T1000 (cell line): ENCODE measurements at places on chromosomes 3 and 15.

DNA sequence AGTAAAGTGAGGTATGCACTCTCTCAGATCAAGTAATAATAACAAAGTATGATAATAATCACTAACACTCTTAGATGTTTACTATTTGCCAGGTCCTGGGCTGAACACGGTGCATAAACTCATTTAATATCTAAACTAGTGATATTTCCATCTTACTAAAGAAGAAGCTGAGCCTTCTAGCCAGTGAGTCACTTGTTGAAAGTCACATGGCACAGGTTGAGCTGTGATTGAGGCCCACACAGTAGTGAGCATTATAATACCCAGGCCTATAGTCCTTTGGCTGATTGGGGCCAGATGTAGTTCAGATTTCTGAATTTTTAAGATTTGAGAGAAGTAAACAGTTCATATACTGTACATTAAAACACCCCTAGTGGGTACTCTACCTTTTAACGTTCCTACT, 93.2 kb upstream of the CCDC80 start:
- no peak for DNase-seq

DNA sequence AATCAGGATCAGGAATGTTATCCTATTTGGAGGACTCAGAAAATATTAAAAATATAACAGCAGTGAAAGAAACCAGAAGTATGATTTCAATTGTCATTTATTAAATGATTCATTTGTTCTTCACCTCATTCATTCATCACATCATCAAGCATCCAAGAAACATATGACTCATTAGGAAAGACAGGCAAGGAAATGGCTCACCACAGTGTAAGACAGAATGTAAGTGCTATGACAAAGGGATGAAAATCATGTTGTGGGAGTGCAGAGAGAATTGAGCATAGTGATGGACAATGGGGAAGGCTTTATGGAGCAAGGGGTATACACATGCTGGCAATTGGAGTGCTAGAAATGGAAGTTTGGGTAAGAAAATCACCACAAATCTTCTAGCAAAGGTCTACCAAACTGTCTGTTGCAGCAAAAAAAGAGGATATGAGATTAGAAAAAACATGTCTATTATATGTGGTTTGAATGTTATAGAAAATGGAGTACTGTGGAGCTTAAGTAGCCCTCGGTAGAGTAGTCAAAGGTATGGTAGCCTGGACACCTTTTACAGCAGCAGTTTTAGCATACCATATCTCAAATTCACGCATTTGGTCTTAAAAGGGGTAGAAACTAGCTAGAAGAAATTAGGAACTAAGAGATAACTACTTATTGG, 111.1 kb upstream of the GPR149 start:
- no peak for DNase-seq

DNA sequence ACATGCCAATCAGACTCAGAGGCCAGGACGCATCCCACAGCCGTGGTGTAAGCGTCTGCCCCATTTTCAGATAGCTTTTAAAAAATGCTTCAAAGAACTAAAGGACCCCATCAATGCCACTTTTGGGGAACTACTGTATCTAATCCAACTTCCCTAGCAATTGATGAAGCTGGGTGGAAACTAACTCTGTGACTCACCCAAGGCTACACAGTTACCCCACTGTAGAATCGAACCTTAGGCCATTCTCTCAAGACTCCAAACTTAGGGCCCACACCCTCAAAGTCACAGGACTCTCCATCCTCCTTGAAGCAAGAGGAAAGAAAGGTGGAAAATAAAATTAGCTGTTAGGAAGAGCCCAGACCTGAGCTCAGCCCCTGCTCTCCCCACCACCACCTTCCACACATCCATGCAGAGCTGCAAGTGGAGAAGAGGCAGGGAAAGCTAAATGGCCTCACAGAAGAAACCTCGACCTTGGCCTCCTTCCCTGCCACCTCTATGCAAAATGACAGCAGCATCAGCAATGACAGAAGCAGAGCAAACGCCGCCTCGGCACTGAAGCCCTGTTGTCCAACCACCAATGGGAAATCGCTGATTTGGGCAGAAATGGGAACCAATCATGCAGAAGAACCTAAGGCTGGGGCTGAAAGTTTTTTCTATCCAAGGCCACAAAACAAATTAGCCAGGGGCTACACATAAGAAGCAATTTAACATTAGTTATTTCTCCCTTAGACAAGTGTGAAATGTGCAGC, 22.2 kb downstream of the ANP32A start:
- DNase-seq, result no peak

DNA sequence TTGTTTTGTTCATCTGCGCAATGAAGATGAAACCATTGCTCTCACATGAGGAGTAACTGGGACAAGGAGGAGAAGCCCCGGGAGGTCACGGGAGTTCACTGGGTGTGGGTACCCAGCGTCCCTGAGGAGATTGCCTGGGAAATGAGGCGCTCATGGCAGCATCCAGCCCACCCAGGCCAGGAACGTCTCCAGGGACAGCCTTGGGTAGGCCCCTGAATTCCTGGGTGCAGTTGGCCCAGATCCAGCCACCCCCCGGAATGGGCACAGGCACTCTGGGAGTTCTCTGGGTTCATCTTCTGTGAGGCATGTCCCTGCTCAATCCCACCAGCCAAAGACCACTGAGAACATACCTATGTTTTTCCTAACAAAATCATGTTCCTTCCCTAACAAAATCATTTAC, 18.5 kb downstream of the BFSP2 start:
- DNase-seq, result no peak

DNA sequence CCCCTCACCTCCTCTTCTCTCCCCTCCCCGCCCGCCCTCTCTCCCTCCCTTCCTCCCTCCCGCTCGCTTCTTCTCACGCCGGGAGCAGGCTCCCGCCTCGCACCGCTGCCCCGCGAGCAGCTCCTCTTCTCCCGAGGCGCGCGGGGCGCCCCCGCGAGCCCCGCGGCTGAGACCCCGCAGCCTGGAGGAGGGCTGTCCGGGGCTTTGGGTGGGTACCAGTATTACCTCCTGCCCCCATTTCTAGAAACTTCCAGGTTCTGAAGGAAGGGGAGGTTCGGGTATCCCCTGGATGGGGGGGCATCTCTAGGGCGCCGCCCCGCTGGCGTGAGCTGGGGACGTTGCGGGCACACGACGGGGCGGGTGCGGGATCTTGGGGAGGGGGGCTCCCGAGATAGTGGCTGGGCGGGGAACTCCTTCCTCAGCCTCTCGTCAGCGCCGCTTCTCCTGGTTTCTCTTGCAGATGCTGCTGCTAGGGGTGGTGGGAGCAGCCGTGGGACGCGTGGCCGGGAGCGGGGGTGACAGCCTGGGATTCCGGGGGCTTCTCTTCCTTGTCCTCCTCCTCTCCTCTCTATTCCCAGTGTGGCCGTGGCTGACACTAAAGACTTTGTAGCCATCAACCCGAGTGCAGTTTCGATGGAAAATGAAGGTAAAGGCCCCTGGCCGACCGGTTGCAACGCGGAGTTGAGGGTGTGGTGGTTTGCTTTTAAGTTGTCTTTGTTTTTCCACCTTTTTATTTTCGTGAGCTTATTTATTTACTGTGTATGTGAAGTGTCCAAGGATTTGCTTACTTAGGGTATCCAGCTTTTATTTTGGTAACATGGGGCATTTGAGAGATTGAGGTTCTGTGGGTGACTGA, 474 bp downstream of the ATP2C1 start:
- no peak for DNase-seq

DNA sequence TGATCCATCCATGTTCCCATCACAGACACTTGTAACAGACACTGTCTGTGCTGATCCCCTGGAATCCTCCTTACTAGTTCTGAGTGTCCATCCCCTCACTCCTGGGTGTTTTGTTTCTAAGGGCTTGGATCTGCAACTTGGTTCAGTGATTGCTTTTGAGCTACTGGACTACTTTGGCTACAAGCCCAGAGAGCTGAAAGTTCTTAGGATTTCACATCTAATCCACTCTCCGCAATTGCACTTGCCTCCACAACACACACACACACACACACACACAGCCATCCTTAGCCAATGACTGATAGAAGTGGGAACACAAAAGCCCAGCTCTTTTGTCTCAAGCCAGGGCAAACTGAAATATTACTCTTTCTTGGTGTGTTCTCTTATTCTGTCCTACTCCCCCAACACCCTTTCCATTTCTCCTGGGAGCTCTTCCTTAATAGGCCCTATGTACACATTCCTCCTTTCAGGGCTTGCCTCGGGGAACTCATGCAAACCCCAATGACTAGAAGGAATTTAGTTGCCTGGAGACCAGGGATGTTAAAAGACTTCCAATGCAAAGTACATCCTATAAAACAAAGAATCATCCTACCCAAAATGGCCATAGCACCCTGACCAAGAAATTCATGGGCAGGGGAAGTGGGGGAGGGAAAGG, 206.1 kb upstream of the UBE2E2 start:
- DNase-seq, result no peak

DNA sequence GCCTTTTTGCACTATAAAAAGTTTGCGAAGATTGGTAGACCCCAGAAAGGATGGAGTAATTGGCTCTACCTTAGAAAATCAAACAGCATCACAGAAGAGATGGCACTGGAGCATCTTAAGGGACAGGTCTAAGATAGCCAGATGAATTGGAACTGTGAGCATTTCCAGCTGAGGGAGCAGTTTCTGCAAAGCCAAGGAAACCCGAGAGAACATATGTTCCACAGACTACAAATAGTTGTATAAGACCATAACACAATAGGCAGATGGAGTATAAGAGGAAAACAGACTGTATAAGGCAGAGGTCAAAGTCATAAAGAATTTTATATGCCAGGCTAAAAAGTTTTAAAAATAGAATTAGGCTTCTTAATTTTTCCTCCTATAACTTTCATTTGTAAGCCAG, 46.0 kb downstream of the TSC22D2 start:
- no peak for DNase-seq

DNA sequence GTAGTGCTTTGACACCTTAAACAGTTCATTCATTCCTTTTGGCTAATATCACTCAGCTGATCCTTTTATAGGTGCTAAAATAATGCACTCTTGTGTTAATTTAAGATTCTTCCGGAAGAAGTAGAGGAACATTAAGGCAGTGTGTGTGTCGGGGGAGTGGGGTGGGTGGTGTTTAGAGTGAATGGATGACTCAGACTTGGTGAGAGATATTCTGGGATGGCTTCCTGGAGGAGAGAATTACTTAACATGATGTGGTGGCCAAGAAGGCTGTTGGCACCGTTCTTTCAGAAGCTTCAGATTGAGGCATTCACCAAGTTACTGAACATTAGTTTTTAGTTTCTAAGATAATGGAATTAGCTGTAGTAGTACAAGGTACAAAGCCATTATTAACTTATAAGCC, 125.6 kb upstream of the ROPN1 start:
- DNase-seq, result no peak

DNA sequence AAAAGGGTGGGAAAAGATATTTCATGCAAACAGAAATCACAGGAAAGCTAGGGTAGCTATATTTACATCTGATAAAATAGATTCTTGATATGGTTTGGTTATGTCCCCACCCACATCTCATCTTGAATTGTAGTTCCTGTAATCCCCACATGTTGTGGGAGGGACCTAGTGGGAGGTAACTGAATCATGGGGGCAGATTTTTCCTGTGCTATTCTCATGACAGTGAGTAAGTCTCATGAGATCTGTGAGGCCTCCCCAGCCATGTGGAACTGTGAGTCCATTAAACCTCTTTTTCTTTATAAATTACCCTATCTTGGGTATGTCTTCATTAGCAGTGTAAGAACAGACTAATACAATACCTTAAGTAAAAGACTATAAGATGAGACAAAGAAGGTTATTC, 558.1 kb downstream of the RSL24D1 start:
- no peak for DNase-seq

GRCh38 chr15:88738796-88739195, 64.4 kb upstream of the ACAN start:
- no peak for DNase-seq

DNA sequence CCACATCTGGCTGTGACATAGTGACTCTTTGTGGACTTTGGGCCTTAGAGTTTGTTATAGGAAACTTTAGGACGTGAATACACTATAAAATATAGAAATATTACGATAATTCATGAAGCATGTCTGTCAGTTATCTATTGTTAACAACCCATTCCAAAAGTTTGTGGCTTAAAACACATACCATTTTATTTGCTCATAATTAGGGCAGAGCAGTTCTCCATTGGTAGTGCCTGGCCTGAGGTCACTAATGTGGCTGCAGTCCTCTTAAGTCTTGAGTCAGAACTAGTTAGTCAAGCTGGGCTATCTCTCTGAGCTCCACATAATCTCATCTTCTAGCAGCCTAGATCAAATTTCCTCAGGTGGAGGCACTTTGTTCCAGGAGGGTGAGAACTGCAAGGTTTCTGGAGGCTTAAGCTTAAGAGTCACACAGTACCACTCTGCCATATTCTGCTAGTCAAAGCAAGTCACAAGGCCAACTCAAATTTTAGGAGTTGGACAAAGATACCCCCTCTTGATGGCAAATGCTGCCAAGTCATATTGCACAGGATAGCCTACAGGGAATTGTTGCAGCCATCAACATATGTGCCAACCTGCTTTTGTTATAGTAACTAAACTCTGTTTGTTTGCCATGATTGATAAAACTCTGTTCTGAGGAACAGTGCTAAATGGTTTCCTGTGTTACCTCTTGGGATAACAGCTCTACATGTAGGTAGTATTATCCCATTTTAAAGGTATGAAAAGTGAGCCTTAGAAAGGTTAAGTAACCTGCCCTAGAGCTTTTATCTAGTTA, 8.7 kb downstream of the ATXN7 start:
- DNase-seq, result peak; percentile 23

GRCh38 chr3:148711981-148712666, 14.4 kb downstream of the AGTR1 start:
- DNase-seq, result no peak

GRCh38 chr3:105844704-105845103, 24.1 kb downstream of the CBLB start:
- DNase-seq, result no peak

DNA sequence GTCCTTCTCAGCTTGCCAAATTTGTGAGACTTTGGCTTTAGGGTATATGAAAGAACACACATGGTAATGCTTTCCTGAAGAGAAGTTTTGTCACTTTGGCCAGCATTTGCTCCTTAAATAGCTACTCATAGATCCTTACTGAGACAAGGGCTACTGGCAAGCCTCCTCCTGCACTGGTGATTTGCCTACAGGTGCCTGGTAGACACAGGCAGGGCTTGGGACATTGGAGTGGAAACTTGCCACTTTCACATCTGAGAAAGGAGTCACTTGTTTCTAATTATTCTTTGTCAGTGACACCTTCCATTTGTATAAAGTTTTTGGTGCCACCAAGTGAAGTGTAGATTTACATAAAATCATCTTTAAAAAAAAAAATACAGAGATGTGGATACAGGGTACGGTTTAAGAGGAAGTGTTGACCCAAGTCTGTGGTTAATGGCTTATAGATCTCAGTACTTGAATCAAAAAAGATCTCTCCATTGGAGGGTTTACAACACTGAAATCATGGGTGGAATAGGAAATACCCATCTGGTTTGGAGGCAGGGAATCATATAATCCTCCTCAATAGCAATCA, 132.8 kb upstream of the GADL1 start:
- DNase-seq, result no peak

- peak; percentile 6 for DNase-seq
Observed at GRCh38 chr3:149462581-149463011, 11.9 kb upstream of the TM4SF4 start.
